T-helper 9 cell (primary cell): ENCODE measurements at places on chromosomes 12 and 14.
A peak's percentile ranks its signal among the peaks of the same experiment; 100 is the strongest.

- DNase-seq = no peak
These were observed 54.3 kb upstream of the LRTM2 start for GRCh38 chr12:1766110-1766509.

GRCh38 chr12:64672925-64673409 is 62.7 kb downstream of the RASSF3 start:
- DNase-seq = peak; percentile 35

GRCh38 chr12:104604070-104604994 is 147.6 kb downstream of the CHST11 start:
- DNase-seq = peak; percentile 18

DNA sequence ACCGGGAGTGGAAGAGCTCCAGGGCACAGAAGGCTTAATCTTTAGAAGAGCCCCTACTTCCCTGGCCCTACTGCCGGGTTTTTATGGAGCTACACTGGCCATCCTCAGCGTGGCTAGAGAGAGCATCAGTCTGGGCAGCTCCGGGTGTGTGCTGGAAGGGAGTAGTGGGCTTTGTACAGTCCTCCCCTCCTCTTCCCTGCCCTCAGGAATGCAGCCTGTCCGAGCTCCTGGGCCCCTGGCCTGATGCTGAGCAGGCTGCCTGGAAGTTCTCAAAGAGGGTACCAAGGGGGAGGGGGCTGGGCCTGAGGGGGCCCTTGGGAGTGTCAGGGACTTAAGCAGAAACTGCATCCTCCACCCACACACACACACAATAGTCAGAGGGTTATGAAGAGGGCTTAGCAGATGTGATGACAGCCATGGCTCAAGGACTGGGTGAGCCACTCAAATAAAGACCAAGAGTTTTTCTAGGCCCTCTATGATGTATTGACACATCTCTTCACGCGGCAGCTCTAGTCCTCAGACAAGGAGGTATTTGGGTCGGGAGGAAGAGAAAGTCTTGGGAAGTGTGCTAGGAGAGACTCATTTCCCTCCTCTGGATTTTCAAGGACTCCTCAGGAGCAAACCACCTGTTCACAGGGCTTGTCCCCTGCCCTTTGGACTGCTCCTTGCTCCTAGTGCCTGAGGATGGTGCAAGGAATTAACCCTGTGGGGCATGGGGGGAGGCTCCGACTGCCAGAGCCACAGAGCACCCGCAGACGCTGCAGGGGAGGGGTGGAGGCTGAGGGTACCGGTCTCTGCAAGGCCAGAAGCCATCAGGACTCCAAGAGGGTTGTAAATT is 16.5 kb upstream of the FIGNL2 start:
- no peak for DNase-seq

GRCh38 chr12:64269161-64269560 is 47.1 kb upstream of the KICS2 start:
- no peak for DNase-seq

DNA sequence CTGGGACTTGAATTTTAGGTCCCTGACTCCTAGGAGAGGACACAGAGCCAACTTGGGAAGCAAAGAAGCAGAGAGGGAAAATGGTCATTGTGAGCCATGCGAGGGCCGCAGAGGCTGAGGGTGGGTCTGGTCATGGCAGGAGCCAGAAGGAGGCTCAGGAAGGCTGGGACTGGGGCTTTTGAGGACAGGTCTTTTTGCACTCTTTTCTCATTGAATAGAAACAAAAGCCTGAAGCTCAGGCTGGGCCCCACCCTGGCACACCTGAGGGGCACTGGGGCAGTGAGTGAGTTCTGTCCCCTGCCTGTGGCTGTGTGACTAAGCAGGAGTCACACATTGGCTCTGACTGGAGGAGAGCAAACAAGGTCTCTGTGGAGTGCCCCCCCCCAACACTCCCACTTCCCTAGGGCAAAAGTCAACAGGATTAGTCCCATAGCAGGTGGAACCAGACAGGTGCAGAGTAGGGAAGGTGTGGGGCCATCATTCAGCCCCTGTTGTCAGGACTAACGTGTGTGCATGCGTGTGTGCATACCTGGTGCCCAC is 2.8 kb downstream of the KRT7 start:
- DNase-seq = no peak

DNA sequence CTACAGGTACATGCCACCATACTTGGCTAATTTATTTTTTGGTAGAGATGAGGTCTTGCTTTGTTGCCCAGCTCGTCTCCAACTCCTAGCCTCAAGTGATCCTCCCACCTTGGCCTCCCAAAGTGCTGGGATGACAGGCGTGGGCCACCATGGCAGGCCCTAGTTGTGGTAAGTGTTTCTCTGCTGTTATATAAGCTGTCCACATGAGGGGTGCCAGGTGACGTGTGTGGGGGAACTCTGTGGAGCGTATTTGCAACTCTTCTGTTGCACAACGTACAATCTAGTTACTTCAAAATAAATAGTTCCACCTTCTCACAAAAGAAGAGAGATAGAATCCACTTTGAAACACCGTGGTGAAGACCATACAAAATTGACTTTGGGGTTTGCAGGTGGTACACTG is 125.1 kb downstream of the NCOR2 start:
- DNase-seq = no peak

DNA sequence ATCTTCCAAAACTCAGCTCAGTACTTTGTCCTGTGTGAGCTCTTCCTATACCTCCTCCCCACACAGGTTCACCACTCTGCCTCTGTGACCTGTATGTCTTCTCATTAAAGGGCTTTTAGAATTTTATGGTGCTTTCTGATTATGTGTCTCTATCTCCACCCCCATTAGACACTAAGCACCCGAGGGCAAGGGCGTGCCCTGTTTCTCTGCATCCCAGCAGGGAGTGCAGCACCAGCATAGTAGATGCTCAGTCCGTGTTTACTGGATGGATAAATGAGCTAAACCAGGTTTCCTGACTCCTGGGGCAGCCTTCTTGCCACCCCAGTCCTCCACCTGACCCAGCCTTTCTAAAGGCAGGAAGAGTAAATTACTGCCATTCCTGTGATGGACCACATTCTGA is 333.8 kb downstream of the CACNA1C start:
- DNase-seq = no peak

DNA sequence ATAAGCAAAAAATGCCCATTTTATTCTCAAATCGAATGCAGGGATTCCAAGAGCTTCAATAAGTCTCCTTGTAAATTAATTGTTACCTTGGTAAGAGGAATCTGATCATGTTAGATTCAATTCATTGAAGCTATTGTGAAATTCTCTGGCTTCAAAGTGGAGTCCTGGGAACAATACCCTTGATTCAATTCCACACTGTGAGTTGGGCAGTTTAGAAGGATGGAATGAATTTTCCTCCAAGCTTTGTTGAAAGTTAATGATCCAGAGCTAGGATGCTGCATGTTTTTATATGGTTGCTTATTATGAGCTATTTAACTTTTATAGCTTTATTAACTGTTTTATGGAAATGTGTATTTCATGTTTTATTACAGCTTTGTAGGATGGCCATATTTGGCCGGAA is 89.9 kb upstream of the IGF1 start:
- DNase-seq = no peak

- peak; percentile 23 for DNase-seq
These were observed 851.8 kb downstream of the TMEM121 start for GRCh38 chr14:106378191-106378590.

DNA sequence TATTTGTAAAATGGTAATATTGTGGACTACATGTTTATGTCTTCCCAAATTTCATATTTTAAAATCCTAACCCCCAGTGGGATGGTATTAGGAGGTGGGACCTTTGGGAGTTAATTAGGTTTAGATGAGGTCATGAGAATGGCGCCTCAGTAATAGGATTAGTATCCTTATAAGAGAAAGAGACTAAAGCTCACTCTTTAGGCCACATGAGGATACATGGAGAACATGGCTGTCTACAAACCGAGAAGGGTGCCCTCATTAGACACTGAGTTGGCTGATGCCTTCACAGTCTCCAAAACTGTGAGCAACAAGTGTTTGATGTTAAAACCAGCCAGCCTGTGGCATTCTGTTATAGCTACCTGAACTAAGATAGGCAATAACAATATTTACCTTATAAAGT is 58.3 kb upstream of the OTOGL start:
- DNase-seq = no peak
